ENCODE measurements at places on chromosomes 5 and 9. TPM values are rescaled to one million over a fixed set of nuclear protein-coding genes. Genes with fewer than 3 reads are reported as not detected.

DNA sequence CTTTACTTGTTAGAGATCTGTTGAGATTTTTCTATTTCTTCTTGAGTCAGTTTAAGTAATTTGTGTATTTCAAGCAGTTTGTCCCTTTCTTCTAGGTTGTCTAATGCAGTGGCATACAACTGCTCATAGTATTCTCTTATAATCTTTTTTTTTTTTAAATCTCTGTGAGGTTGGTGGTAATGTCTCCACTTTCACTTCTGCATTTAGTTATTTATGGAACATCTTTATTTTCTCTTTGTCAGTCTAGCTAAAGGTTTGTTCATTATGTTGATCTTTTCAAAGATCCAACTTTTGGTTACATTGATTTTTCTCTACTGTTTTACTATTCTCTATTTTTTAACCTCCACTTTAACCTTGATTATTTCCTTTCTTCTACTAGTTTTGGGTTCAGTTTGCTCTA is 13.8 kb downstream of the FOXE1 start:
- no peak overlapping the region for H3K4me3 ChIP-seq
- H3K27me3 ChIP-seq, result peaks cover 37% of the 10 kb centered on the region
- no peaks in the 10 kb centered on the region for H3K4me1 ChIP-seq
- H3K27ac ChIP-seq, result no peak overlapping the region

GRCh38 chr5:33563983-33564908 is 123.5 kb downstream of the TARS1 start:
- no peaks in the 10 kb centered on the region for H3K36me3 ChIP-seq
- no peaks in the 10 kb centered on the region for H3K27me3 ChIP-seq
- H3K4me3 ChIP-seq, result no peak overlapping the region
- H3K27ac ChIP-seq, result no peak overlapping the region

KCNV2 gene
- polyA plus RNA-seq, result 0.09 TPM

DNA sequence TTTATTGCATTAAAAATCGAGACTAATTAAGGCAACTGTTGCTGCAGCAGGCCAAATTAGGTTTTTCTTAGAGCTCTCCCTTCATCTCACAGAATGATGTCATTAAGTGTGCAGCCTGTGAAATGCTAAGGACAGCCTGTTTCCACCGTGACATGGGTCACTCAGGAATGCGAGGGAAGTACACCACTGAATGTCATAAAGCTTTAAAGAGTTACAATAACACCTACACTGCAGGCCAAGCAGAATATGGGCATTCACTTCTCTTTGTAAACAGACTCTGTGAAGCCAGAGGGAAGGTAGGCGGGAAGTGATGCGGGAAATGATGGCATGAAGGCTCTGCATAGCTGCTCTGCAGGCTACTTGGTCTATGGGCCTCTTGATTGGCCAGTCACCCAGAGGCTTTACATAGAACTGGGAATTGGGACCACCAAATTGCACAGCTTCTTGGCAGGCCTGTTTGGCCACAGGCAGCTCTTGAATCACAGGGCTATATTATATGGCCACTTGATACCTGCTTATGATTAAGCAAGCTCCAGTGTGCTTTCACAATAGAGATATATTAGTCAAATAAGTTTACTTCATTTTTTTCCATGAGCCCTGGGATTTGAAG is 28.4 kb upstream of the AOPEP start:
- DNase-seq, result no peak
- peaks cover 17% of the 10 kb centered on the region for H3K4me1 ChIP-seq
- peak overlapping the region; percentile 1 for H3K27ac ChIP-seq
- H3K4me3 ChIP-seq, result no peak overlapping the region
- no peaks in the 10 kb centered on the region for H3K36me3 ChIP-seq
- H3K27me3 ChIP-seq, result no peaks in the 10 kb centered on the region

- peaks cover 16% of the 10 kb centered on the region for H3K4me1 ChIP-seq
- no peaks in the 10 kb centered on the region for H3K27me3 ChIP-seq
- peak; percentile 95 for DNase-seq
Measured at GRCh38 chr9:72524820-72525540, 3.6 kb downstream of the TMC1 start.

MYOT gene
- 2.2 TPM for polyA plus RNA-seq

DDX31 gene
- 12.3 TPM for polyA plus RNA-seq

CDH12 gene
- polyA plus RNA-seq, result 1.1 TPM

DNA sequence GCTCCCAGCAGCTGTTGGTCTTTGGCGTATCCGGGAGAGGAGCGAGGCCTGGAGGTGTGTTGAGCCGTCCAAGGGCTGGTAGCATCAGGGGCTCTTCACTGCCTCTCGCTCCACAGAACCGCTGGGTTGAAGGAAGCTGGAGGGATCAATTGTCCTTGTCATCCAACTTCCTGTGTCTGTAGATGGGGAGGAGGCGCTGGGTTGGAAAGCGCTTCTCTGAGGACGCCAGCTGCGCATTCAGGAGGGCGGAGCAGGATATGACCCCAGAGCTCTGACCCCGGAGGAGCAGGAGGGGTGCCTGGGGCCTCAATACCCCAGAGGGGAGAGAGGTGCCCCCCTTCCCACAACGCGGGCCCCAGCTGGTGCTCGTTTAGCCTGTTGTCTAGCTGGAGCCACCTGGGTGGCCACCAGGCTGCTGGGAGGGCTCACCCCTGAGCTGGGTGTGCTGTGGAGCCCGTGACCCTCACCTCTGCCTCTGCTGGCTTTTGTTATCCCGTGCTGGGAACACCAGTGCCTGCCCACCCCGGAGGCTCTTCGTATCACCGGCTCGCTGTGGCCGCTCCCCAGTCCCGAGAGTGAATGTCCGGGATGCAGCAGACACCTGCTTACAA is 2.0 kb upstream of the DBH start:
- no peaks in the 10 kb centered on the region for H3K36me3 ChIP-seq
- H3K4me3 ChIP-seq, result no peak overlapping the region
- DNase-seq, result peak; percentile 11
- H3K27me3 ChIP-seq, result peaks cover 9% of the 10 kb centered on the region

PCDHGA5 gene
- 1.5 TPM for polyA plus RNA-seq

PCDHAC1 gene
- polyA plus RNA-seq, result 1.2 TPM

GRCh38 chr5:53631251-53631650 is 70.8 kb downstream of the NDUFS4 start:
- H3K4me3 ChIP-seq, result no peak overlapping the region
- H3K27me3 ChIP-seq, result no peaks in the 10 kb centered on the region
- peaks cover 6% of the 10 kb centered on the region for H3K36me3 ChIP-seq
- H3K4me1 ChIP-seq, result no peaks in the 10 kb centered on the region
- H3K27ac ChIP-seq, result no peak overlapping the region
- no peak for DNase-seq

DNA sequence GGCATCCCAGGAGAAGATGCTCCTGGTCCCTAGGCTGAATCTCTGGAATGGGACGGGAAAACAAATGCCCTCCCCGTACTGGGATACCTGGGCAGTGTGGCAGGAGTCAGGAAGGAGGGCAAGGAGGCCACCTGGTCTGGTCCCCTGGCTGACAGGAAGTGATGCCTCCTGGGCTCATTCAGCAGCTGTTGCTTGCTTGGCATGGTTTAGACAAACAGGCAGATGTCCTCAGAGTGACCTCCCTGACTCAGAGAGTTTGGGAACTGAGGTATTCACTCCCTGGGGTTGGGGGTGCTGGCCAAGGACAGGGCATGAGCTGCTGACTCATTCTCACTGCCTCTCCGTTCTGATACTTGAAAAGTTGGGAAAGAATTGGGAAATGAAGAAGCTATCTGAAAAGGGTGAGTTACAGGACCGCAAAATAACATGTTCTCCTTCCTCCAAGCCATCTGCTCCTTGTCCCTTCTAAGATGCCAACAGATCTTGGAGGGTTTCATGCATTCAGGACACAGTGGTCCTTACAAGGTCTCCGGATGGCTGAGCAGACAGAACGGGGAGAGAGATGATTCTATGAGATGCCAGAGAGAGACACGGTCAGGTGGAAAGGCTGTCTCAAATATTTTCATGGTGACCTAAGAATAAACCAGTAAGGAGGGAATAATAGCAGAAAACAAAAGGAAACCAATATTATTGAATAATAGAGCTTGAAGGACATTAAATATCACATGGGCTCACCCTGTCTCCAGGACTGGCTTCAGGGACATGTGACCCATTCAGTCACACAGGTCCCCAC is 534.5 kb downstream of the BNC2 start:
- H3K27ac ChIP-seq, result no peak overlapping the region
- no peak for DNase-seq
- no peak overlapping the region for H3K4me3 ChIP-seq
- no peaks in the 10 kb centered on the region for H3K36me3 ChIP-seq
- H3K4me1 ChIP-seq, result no peaks in the 10 kb centered on the region

- no peak overlapping the region for H3K4me3 ChIP-seq
- no peaks in the 10 kb centered on the region for H3K27me3 ChIP-seq
- no peak overlapping the region for H3K27ac ChIP-seq
- H3K36me3 ChIP-seq, result peaks cover 67% of the 10 kb centered on the region
Measured at GRCh38 chr9:132268725-132269352, 85.9 kb downstream of the SETX start.

DNA sequence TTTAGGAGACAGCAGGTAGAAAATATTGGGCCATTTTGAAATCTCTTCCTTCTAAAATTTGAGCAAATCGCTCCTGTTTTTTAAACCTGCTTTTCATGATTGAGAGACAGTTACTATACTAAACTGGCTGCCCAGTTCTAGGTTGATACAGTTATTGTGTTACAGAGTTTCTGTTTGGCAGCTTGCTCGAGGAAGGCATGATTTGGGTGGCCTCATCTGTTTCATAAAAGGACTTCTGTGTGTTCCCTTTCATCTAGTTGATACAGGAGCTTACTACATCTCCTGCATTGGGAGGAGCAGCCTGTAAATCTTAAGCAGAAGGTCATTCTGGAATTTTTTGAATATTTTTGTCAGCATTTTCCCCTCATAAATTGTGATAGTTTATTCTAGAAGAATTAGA is 14.2 kb downstream of the HSPA4 start:
- DNase-seq, result no peak
- no peak overlapping the region for H3K4me3 ChIP-seq
- H3K36me3 ChIP-seq, result peaks cover 42% of the 10 kb centered on the region
- no peak overlapping the region for H3K27ac ChIP-seq
- no peaks in the 10 kb centered on the region for H3K27me3 ChIP-seq
- H3K4me1 ChIP-seq, result peaks cover 3% of the 10 kb centered on the region

DNA sequence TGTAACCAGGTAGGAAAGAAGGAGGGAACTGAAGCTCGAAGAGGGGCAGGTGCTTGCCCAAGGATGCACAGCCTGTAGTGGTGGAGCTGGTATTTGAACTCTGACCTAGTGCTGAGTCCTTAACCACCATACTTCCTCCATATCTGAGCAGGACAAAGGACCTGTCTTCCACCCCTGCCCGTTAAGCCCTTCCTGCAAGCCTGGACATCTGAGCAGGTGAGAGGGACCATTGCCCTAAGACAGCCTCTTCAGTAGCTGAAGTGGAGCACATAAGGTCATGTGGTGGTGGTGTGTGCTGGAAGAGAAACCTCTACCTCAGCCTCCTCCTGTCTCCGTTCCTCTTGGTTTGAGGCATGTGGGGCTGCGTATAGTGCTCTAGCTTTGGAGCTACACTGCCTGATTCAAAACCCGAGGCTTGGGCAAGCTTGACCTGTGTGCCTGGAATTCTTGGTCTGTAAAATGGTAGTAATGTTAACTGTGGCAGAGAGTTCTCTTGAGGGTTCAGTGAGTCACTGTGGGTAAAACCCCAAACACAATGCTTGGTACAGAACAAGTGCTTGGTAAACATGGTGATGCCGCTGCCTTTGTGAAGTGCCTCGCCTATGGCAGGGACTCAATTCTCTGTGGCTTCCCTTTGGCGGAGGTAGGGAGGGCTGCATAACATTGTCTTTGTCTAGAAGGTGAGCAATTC is 7.4 kb downstream of the GALNT10 start:
- H3K4me3 ChIP-seq, result no peak overlapping the region
- H3K27me3 ChIP-seq, result no peaks in the 10 kb centered on the region
- peaks cover 6% of the 10 kb centered on the region for H3K36me3 ChIP-seq
- no peak overlapping the region for H3K27ac ChIP-seq

DNA sequence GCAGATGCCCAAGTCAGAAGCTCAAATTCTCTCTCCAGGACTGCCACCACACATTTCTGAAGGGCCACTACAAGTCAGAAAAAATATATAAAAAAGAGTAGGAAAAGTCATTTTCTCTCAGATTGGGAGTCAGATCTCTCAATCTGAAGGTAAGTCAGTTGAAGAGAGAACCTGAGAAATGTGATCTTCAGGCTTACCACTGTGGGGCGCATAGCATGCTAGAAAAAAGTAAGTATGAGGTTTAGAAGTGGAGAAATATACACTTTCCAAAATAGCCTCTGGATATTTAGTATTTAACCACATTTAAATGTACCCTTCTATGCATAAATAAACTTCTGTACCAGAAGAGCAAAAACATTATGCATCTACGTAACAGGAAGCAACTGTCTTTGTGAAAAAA is 800.7 kb upstream of the CTNND2 start:
- DNase-seq, result no peak
- no peaks in the 10 kb centered on the region for H3K27me3 ChIP-seq
- no peaks in the 10 kb centered on the region for H3K36me3 ChIP-seq
- H3K4me1 ChIP-seq, result no peaks in the 10 kb centered on the region
- H3K27ac ChIP-seq, result no peak overlapping the region

GRCh38 chr5:124544366-124545055 is 201.9 kb downstream of the ZNF608 start:
- peak; percentile 58 for DNase-seq
- H3K27me3 ChIP-seq, result no peaks in the 10 kb centered on the region
- no peak overlapping the region for H3K27ac ChIP-seq
- H3K36me3 ChIP-seq, result no peaks in the 10 kb centered on the region
- no peak overlapping the region for H3K4me3 ChIP-seq

DNA sequence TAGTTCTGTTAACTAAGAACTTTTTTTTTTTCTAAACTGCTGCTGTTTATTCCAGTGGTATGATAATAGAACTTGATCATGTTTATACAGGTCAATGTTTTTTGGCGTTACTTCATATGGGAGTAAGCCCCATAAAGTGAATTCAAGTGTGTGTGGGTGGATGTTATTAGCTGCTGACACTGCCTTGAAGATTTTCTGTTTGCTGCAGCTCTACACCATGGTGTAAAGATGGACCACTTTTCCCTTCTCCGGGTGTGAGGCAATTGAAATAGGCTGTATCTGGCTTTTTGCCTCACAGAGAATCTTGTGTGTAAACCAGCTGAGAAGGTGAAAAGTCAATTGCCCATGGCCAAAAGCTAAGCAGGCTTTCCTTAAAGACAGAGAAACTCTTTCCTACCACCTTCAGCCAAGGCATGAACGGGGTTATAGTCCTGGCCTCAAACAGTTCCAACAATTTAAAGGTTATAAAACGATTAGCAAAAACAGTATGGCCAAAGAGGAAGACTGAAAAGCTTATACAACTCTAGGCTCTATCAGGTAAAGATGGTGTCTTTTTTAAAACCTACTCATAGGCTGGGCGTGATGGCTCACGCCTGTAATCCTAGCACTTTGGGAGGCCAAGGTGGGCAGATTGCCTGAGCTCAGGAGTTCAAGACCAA is 33.9 kb upstream of the ABCA1 start:
- no peak for DNase-seq
- H3K27me3 ChIP-seq, result no peaks in the 10 kb centered on the region
- H3K4me3 ChIP-seq, result no peak overlapping the region
- H3K4me1 ChIP-seq, result no peaks in the 10 kb centered on the region
- no peaks in the 10 kb centered on the region for H3K36me3 ChIP-seq
- no peak overlapping the region for H3K27ac ChIP-seq

DNA sequence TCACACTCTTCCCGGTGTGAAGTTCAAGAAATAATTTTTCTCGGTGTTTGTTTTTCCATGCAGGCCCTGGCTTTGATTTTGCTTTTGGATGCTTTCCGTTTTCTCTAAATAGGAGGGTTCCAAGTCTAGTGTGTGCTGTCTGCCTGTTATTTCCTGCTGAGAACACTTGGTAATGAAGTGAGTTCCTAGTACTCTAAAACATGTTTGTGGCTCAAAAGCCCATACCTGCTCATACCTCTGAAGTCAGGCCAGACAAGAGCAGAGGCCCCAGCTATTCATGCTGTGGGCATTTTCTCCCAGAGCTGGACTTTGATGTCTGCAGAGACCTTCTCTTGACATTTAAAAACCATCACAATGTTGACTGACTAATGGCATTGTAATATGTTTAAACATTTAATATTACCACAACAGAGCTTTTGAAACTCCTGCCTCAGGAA is 211.2 kb downstream of the GOLPH3 start:
- H3K27ac ChIP-seq, result no peak overlapping the region
- no peak overlapping the region for H3K4me3 ChIP-seq
- H3K4me1 ChIP-seq, result no peaks in the 10 kb centered on the region
- no peak for DNase-seq
- no peaks in the 10 kb centered on the region for H3K36me3 ChIP-seq

Measured in large intestine (tissue), 12 donors.